ENCODE measurements at places on chromosomes 6 and 20.

DNA sequence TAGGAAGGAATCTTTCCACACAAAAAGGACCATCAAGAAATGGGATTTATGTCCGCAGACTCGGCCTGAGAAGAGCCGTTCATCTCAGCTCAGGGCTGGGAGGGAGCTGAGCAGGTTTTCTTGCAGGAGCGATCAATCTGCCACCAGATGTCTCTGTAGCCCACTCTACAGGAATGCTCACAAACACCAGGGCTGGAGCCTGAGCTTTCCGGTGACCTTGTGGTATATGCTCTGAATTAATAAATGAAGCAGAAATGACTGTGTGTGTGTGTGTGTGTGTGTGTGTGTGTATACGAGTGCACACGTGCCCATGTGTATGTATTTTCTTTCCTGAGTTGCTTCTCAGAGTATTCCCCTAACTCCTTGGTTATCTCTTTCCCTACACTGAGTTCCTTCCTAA is 12.0 kb downstream of the CD83 start:
- peak; percentile 82 for DNase-seq

- DNase-seq = no peak
Observed at GRCh38 chr6:24910331-24910960, 25.3 kb downstream of the RIPOR2 start.

- DNase-seq = no peak
Observed at GRCh38 chr6:6908121-6908520, 199.6 kb upstream of the RREB1 start.

GRCh38 chr6:87012743-87013142 is 75.4 kb downstream of the HTR1E start:
- DNase-seq = no peak

Measured in D341Med (cell line).